Neural cell (in vitro differentiated cells): ENCODE measurements at places on chromosomes 3 and 15. TPM values are rescaled to one million over a fixed set of nuclear protein-coding genes. Genes with fewer than 3 reads are reported as not detected.

The SCAMP2 gene
- 4.5 and 10.9 TPM in 2 replicates for polyA plus RNA-seq

The FOXB1 gene
- not detected in 2 replicates for polyA plus RNA-seq

The PP2D1 gene
- polyA plus RNA-seq, result not detected in 2 replicates

The TM4SF4 gene
- 0.30 TPM in 1 of 2 replicates, not detected in the other for polyA plus RNA-seq

The SGO1 gene
- polyA plus RNA-seq, result 0.71 and 0.92 TPM in 2 replicates

The MESP1 gene
- 4.8 and 5.5 TPM in 2 replicates for polyA plus RNA-seq

The CCR8 gene
- not detected in 2 replicates for polyA plus RNA-seq

The C3orf38 gene
- 26.5 and 34.2 TPM in 2 replicates for polyA plus RNA-seq

The CPLX3 gene
- 0.27 and 0.66 TPM in 2 replicates for polyA plus RNA-seq

The MYRIP gene
- 0.64 and 0.76 TPM in 2 replicates for polyA plus RNA-seq

The MINAR1 gene
- 2.7 and 3.1 TPM in 2 replicates for polyA plus RNA-seq

The GOLGA8G gene
- not detected in 2 replicates for polyA plus RNA-seq

The ZFAND6 gene
- 279 and 353 TPM in 2 replicates for polyA plus RNA-seq

The GOLGA6B gene
- polyA plus RNA-seq, result not detected in 2 replicates

The ZPLD1 gene
- 0.50 TPM in 1 of 2 replicates, not detected in the other for polyA plus RNA-seq

The TTC21A gene
- 6.2 and 9.4 TPM in 2 replicates for polyA plus RNA-seq

The PCOLCE2 gene
- 17.4 and 29.2 TPM in 2 replicates for polyA plus RNA-seq

The ADIPOQ gene
- polyA plus RNA-seq, result not detected in 2 replicates

The NPAP1 gene
- polyA plus RNA-seq, result 0.10 and 0.40 TPM in 2 replicates

The APBA2 gene
- 134 and 159 TPM in 2 replicates for polyA plus RNA-seq

The DUOXA2 gene
- not detected in 2 replicates for polyA plus RNA-seq

The KBTBD13 gene
- not detected in 2 replicates for polyA plus RNA-seq

The GP9 gene
- polyA plus RNA-seq, result not detected in 2 replicates

The SCN11A gene
- 2.2 and 2.8 TPM in 2 replicates for polyA plus RNA-seq

The ATP8B4 gene
- polyA plus RNA-seq, result 1.0 and 2.9 TPM in 2 replicates

The GPR156 gene
- polyA plus RNA-seq, result 0.18 and 0.22 TPM in 2 replicates

The TGM5 gene
- not detected in 2 replicates for polyA plus RNA-seq

The PRTG gene
- polyA plus RNA-seq, result 2.6 and 3.8 TPM in 2 replicates

The NEIL1 gene
- 18.6 and 21.7 TPM in 2 replicates for polyA plus RNA-seq

The SKOR1 gene
- polyA plus RNA-seq, result 0.81 and 0.94 TPM in 2 replicates

The PEX5L gene
- 0.38 and 1.0 TPM in 2 replicates for polyA plus RNA-seq

The ANKRD63 gene
- polyA plus RNA-seq, result 2.1 TPM in 1 of 2 replicates, not detected in the other

The LINGO1 gene
- polyA plus RNA-seq, result 34.4 and 35.3 TPM in 2 replicates

The SEC62 gene
- 41.1 and 41.9 TPM in 2 replicates for polyA plus RNA-seq

The CELF6 gene
- 68.6 and 90.1 TPM in 2 replicates for polyA plus RNA-seq

The ELL3 gene
- 2.2 TPM in 1 of 2 replicates, not detected in the other for polyA plus RNA-seq

The SLC24A5 gene
- polyA plus RNA-seq, result 0.76 and 0.78 TPM in 2 replicates

The RBSN gene
- polyA plus RNA-seq, result 21.7 and 27.6 TPM in 2 replicates

The IQCH gene
- 2.8 and 8.4 TPM in 2 replicates for polyA plus RNA-seq

The WDR72 gene
- 0.05 TPM in 1 of 2 replicates, not detected in the other for polyA plus RNA-seq
